ENCODE measurements at places on chromosomes 4 and X.

GRCh38 chr4:79982601-79983322 is 90.3 kb downstream of the ANTXR2 start:
- DNase-seq, result no peak

- DNase-seq, result no peak
These were observed 112.2 kb downstream of the AGTR2 start for GRCh38 chrX:116282751-116283150.

- DNase-seq, result no peak
These were observed 37.7 kb upstream of the VMA21 start for GRCh38 chrX:151359341-151359740.

DNA sequence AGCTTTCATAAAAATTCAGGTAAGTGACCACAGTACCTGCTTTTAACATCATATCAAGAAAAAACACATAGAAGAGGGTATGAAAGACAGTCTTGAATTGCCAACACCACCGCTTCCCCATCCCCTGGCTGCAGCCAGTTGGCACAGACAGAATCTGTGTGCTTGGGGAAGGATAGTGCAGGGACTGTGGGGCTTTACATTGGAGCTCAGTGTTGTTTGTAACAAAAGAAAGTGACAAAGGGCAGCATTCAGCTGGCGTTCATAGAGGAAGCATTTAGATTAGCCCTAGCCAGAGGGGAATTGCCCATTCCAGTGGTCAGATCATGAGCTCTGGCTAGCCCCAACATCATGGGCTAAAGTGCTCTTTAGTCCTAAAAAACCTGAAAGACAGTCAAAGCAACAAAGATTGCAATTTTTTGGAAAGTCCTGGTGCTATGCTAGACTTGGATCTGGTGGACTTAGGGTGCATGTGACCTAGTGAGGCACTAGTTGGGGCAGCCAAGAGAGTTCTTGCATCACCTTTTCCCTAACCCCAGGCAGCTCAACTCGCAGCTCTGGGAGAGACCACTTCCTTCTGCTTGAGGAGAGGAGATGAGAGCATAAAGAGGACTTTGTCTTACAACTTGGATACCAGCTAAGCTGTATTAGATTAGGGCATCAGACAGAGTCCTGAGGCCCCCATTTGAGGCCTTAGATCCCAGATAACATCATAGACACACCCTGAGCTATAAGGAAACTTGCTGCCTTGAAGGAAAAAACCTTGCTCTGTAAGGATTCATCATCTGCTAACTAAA is 1602.4 kb upstream of the ADGRL3 start:
- DNase-seq, result no peak

GRCh38 chr4:81486502-81486901 is 14.8 kb upstream of the RASGEF1B start:
- DNase-seq, result no peak

- no peak for DNase-seq
These were observed 852.2 kb upstream of the NDST4 start for GRCh38 chr4:115965588-115965987.

- no peak for DNase-seq
These were observed 36.9 kb upstream of the MED14 start for GRCh38 chrX:40772290-40772689.
